ENCODE measurements at places on chromosomes 12 and 14. TPM values are rescaled to one million over a fixed set of nuclear protein-coding genes. Genes with fewer than 3 reads are reported as not detected.

KRT73 gene
- not detected for total RNA-seq

DNAJC22 gene
- total RNA-seq: 12.7 TPM

FAM181A gene
- not detected for total RNA-seq

GUCY2C gene
- total RNA-seq: not detected

NYNRIN gene
- total RNA-seq: 12.1 TPM

AQP2 gene
- not detected for total RNA-seq

KRT83 gene
- total RNA-seq: not detected

PRPH gene
- not detected for total RNA-seq

TC2N gene
- 0.53 TPM for total RNA-seq

AKAP6 gene
- 5.5 TPM for total RNA-seq

RTL1 gene
- total RNA-seq: not detected

ERP27 gene
- not detected for total RNA-seq

SERPINA10 gene
- total RNA-seq: not detected

CLBA1 gene
- total RNA-seq: 5.2 TPM

OASL gene
- 0.18 TPM for total RNA-seq

CD4 gene
- total RNA-seq: under 0.01 TPM

PTGER2 gene
- 63.4 TPM for total RNA-seq

TMTC1 gene
- total RNA-seq: 51.4 TPM

ACRBP gene
- total RNA-seq: 0.18 TPM

FAIM2 gene
- total RNA-seq: 0.29 TPM

TAS2R10 gene
- total RNA-seq: not detected

LRP10 gene
- 98.4 TPM for total RNA-seq

TROAP gene
- total RNA-seq: 24.2 TPM

ZBTB39 gene
- 2.7 TPM for total RNA-seq

C12orf75 gene
- total RNA-seq: 334 TPM

IL26 gene
- total RNA-seq: not detected

ATL1 gene
- total RNA-seq: 8.7 TPM

IRAK3 gene
- 4.9 TPM for total RNA-seq

CLEC4D gene
- not detected for total RNA-seq

CPNE6 gene
- not detected for total RNA-seq

C12orf56 gene
- total RNA-seq: 5.8 TPM

WASHC4 gene
- 44.8 TPM for total RNA-seq

SYNDIG1L gene
- total RNA-seq: not detected

COCH gene
- total RNA-seq: not detected

SYCP3 gene
- not detected for total RNA-seq

AGAP2 gene
- under 0.01 TPM for total RNA-seq

KRT75 gene
- not detected for total RNA-seq

DMAC2L gene
- 6.7 TPM for total RNA-seq
